ENCODE measurements at places on chromosomes 7 and 10.

DNA sequence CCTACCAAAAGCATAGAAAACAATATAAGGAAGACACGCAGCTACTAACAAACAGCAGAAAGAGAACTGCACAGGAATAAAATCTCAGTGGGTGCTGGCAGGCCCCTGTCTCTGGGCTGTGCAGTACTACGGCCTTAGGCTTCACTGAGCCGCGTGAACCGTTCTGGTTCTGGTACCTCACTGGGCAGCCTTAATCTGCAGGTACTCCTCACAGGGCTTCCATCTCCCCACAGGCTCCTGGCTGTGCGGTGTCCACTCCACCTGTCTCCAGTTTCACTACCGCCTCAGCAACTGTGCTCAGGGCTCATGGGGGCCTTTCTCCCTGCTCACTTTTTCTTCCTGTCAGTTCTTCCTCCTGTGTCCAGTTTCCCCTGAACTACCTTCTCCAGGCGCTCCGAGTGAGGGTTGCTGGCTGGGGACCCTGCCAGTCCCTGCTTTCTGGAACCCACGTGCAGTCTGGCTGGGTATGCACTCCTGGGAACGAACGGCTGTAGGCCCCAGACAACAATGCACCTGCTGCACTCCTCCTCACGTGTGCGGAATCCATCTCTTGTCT, 75.7 kb downstream of the VIPR2 start:
- no peak for DNase-seq

DNA sequence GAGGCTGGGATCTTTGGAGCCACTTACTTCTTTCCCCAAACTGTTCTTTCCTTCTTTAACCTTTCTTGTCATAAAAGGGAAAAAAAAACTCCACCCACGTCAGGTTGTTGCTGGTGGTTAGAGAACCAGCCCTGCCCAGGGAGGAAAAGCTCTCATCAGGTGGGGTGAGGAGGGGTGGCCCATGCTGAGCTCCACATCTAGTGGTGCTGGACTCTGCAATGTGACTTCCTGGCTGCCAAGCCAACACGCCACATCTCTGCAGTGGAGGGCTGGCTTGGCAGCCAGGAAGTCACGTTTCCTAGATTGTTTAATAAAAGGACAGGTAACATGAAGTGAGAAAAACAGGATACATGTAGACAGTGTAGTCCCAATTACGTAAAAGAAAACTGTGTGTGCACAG, 37.4 kb downstream of the WIPF3 start:
- no peak for DNase-seq

GRCh38 chr7:31735991-31736982, 49.3 kb downstream of the PPP1R17 start:
- DNase-seq, result no peak

DNA sequence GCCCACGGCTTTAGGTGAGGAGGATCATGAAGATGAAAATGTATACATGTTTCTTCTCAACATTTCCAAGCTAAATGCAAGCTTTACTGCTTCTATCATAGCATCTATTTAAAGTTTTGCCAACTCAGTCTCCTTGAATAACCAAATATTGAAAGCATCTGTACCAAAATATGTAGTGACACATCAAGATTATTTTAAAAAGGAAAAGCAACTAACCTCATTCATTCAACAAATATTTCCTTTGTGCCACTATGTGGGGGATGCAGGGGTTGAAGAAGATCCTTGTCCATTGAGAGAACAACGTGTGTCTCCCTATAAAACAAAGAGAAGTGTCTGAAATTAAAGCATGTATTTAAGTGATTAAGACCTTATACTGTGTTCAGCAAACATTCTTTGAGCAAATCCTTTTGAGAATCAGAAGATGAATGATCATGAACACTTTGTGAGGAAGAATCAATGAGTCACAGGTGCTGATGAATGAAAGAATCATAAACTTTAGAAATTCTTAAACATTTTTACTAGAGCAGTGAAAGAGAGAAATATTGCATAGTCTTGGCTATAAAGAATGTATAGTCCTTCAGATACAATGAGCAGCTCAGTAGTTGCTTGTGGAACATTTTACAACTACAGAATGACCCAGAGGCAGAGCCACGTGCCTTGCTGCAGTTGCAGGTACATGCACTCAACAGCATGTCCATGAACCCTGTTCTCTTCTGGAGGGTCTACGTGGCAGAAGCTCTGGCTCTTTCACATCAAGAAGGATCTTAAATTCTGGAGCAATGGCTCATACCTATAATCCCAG, 13.9 kb downstream of the TAS2R60 start:
- no peak for DNase-seq

DNA sequence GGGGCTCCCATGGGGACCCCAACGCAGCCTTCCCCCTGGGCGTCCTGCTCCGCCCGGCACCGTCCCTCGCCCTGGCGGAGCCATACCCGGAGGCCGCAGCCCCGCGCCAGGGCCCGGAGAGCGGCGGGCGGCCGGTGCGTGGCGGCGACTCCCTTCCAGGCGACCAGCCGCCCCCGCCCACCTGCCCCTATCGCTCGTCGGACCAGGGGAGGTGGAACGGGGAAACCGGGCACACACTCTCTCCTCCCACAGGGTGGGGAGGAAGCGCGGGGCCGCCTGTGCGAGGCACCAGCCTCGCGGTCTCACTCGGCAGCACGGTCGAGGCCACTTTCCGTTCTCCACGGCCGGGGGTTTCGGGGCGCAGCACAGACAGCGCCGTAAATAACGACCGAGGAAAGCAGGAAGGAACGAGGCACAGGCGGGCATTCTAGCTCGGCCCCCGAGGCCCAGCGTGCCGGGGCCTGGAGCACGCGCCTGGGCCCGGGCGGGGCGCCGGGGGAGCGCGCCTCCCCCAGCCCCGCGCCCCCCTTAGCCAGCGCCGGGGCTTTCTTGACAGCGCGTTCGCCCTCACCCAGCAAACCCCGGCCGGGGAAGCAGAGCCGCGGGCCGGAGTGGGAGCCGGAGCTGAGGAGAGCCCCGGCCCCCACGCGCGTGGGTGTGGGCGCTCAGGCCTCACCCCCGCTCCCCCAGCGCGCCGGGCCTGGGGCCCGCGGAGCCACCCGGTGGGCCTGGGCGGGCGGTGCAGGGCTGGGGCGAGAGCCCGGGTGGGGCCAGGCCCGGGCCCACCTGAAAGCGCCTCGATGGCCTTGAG, 936 bp downstream of the IGF2BP3 start:
- no peak for DNase-seq

Data from stimulated activated CD4-positive, alpha-beta T cell treated with anti-CD3 and anti-CD28 coated beads, Interleukin-1b, Interleukin-23, amount 100 ng/mL, for 1 hour (primary cell).